ENCODE measurements at places on chromosomes 11 and 22.

GRCh38 chr11:102197670-102198139 is 87.5 kb downstream of the YAP1 start:
- no peak for DNase-seq

DNA sequence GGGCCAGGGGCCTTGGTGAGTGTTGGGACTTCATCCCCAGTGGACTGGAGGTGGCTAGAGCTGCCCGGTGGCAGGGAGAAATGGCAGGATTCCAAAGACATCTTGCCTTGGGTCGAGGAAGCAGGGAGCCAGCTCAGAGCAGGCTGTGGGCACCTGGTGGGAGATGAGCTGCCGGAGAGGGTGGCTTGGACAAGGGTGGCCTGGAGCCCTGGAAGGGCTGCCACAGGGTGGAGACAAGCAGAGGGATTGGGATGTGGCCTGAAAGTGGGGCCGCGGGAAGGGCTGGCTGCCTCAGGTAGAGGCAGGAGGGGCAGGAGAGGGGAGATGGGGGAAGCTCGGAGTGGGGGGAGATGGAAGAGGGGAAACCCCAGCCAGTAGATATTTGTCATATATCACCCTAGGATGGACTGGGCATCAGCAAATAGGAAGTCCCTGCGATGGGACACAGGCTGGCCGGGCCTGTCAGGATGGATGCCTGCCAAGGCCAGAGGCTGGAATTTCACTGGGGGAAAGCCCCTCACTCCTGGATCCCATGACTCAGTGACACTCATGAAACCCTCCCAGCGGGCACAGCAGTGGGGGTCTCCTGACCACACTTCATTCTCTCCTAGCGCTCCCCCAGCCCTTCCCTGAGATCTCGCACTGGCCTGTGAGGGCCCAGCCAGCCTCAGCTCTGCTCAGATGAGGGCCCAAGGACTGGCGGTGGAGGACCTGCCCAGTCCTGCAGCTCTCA is 72.0 kb upstream of the SHISAL1 start:
- DNase-seq, result no peak

DNA sequence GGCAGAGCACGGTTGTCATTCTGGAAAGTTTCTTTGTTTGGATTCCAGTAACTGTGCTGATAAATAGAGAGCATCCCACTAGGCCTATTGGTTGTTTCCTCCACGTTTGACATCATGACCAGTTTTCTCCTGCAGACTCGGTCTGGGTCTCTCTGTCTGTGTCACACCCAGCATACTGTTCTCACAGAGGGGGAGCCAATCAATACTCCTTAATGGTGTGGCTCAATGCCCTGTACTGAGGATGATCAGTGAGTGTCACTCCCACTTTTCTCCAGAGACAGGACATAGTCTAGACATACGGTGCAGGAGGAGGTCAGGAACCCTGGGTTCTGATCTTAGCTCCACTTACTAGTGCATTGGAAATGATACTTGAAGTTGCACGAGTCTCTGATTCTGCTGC is 88.2 kb upstream of the BLID start:
- no peak for DNase-seq

DNA sequence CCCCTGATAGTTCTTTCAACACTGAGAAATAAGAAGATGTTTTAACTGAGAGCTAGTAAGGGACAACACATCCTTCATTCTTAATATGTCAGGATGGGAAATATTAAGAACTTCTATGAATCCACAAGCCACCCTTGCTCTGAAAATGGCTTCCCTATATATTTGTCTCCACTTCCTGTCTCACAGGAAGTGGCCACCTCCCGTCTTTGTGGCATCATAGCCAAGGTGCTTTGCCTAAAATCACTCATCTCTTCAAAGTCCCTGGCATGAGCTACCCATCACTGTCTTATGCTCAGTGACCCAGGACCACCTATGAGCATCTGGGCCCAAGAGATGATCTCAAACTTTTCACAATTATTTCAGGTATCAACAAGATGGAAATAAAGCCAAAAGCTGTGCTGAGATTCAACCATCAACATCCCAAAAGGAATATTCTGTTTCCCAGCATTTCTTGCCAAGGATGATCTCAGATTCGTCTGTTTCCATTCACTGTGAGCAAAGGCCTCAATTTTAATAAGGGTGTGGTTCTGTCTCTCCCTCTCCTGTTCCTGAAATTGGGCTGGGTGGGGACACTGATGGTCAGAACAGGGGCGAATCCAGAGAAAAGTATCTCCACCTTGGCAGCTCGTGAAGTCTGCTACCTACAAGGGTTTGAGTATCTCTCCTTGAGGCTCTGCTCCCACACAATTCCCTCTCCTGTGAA is 493.9 kb downstream of the MN1 start:
- no peak for DNase-seq

GRCh38 chr11:85236211-85236610 is 390.9 kb downstream of the DLG2 start:
- no peak for DNase-seq

- DNase-seq, result no peak
These were observed 836.0 kb downstream of the JRKL start for GRCh38 chr11:97225794-97226193.

DNA sequence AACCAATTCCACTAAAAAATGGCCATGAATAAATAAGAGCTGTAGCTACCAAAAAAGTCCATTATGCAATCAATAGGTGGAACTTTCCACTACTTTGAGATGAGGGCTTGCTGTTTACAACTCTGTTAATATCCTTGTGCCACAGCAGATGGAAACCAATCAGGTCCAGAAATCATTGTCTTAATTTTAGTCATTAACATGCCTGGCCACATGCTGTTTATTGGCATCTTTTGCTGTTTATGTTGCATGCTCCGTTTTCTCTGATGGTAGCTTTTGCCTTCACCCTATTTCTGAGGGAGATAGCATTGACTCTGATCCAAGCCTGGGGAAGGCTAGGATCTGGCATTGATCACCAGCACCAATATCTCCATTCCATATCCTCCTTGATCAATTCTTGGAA is 192.9 kb upstream of the SEZ6L start:
- DNase-seq, result no peak

DNA sequence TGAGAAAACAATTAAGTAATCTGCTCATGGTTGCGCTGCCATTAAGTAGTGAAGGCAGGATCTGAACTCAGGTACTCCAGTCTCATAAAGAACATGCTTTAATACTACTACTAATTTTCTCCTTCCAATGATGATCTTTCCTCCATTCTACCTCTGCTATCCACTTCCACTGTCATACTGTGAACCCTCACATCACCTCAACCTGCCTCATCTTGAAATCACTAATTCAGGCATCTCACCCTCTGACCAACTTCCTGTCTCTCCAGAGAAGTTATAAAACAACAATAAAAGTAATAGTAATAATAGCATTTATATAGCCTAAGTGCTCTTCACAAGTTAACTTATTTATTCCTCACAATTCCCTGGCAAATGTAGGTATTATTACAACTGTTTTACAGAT is 57.1 kb upstream of the PSMA1 start:
- DNase-seq, result no peak

- DNase-seq, result no peak
These were observed 1.5 kb upstream of the VPREB3 start for GRCh38 chr22:23755711-23756110.

DNA sequence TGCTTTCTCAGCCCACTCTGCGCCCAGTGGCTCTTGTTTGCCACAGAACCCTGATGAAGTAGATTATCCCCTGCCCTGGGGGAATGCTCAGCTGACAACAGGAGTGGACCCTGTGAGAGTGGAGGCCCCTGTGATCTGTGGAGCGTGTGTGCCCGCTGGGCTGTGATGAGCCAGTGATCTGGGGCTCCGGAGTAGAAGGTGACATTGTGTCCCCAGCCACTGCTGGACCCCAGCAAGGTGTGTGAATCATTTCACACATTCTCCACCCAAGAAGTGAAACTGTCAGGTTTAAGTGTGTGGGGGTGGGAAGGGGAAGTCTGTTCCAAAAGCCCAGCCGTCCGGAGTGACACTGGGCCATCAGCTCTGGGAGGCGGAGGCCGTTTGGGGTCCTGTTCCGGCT is 33.1 kb upstream of the GRAMD4 start:
- DNase-seq, result no peak

DNA sequence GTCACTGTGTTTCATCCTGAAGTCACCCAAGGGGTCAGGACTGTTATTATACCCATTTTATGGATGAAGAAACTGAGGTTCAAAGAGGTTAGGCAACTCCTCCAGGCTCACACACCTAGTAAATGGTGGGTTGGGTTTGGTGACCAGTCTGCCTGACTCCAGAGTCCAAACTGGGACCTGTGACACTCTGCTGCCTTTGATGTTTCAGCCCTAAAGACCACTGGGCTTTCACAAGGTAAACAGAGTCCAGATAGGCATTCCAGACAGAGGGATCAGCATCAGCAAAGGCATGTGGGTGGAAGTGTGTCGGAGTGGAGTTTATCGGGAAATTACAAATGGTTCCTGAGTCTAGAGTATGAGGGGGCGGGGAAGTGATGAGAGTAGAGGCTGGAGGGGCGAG is 38.5 kb downstream of the MICAL2 start:
- DNase-seq, result no peak

DNA sequence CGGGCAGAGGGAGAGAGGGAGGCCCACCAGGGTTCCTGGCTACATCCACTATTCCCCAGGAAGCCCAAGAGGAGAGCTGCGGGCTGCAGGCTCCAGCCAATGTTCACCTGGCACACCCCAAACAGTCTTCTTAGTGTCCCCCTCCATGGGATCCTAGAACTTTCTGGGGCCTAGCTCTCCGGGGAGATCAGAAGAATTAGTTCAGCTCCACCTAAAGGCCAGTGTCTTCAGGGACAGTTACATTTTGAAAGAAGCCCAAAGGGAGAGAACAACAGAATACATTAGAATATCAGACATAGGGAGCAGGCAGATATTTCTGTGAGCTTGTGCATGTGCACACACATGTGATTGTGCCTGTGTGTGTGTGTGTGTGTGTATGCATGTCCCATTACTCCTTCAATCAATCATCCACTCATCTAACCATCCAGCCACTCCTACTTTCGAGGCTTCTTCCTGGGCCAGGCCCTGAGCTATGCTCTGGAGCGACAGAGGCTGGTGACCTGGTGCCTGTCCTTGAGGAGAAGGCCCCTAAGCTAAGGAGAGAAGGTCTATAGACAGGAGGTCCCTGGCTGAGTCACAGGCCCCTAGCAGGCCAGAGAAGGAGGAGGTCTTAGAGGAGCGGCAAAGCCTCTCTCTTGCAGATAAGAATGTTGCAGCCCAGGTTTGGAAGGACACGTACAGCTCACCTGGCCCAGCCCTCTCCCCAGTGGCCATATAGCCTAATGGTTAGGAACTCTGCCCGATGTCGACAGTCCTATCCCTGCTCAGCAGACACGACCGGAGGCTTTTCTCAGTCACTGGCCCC is 165.5 kb downstream of the DSCAML1 start:
- no peak for DNase-seq

DNA sequence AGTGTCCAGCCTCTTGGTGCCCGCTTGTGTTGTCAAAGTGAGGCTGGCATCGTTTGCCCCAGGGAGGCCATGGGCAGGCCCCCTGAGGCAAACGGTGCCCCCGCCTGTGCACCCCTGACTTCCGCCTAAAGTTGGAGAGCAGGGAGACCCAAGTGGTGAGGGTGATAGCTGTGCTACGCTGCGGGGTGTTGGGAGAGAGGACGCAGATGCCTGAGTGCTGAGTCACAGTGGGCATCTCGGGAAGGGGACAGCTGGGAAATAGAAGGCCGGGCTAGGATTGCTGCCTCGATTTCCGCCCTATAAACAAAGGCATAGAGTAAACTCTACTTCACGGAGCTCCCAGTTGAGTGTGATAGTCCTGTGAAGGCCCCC is 5.8 kb downstream of the GRIK4 start:
- DNase-seq, result no peak

DNA sequence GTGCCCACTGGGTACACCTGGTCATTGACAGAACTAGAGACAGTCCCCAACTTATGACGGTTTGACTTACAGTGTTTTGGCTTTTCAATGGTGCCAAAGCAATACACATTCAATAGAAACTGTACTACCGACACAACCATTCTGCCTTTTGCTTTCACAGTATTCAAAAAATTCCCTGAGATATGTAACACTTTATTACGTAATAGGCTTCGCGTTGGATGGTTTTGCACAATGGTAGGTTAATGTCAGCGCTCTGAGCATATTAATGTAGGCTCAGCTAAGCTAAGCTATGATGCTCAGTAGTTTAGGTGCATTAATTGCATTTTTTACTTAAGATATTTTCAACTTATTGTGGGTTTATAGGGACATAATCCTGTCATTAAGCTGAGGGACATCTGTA is 105.1 kb upstream of the B3GAT1 start:
- DNase-seq, result no peak

DNA sequence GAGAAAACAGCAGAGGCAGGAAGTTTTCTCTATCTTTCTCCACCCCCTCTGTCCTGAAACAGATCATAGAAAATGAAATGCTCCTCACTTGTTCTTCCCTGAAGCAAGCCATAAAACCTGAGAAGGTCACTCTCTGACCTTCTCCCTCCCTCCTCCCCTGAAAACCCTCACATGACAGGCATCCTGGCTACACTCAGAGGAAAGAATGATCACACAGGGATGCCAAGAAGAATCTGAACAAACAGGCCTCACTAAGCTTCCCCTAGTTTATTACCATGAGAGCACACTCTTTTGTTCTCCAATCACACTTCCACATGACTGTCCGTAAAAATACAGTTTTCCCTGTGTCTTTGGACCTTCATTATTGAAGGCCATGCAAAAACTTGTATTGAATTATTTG is 300.1 kb downstream of the BUD13 start:
- DNase-seq, result no peak

- DNase-seq, result no peak
These were observed 913 bp upstream of the CD44 start for GRCh38 chr11:35138058-35138457.

DNA sequence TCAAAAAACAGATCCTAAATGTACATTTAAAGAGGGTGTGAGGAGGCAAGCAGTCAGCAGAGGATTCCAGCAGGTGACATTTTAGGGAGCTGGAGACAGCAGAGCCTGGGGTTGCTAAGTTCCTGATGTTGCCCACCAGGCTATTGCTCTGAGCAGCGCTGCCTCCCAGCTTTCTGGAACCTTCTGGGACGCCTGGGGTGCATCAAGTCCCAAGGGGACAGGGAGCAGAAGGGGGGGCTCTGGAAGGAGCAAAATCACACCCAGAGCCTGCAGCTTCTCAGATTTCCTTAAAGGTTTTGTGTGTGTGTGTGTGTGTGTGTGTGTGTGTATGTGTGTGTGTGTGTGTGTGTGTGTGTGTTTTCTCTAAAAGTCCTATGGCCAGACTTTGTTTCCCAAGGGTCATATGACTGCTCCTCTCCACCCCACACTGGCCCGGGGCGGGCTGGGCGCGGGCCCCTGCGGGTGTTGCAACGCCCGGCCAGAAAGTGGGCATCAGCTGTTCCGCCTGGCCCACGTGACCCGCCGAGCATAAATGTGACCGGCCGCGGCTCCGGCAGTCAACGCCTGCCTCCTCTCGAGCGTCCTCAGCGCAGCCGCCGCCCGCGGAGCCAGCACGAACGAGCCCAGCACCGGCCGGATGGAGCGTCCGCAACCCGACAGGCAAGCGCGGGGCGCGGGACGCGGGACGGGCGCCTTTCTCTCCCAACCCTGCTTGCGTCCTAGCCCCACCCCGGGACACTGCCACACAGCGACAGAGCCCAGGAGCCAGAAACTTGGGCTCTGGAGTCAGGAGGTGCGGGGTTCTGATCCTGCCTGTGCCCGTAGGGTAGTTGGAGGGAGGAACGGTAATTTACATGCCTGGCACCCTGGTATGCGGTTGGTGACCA is at the start of gene HMOX1:
TSS of gene HMOX1 (plus strand) at position 560 of the 887 bp plus-strand sequence. CDS start at position 638, 78 bp downstream.
- DNase-seq, result peak; percentile 86

Data from HEK293T (cell line).